Stimulated activated CD8-positive, alpha-beta memory T cell treated with anti-CD3 and anti-CD28 coated beads, Interleukin-7, amount 100 ng/mL, for 24 hours (primary cell): ENCODE measurements at places on chromosomes 11 and 22.

- DNase-seq: no peak
Measured at GRCh38 chr11:125245299-125245698, 80.7 kb downstream of the PKNOX2 start.

DNA sequence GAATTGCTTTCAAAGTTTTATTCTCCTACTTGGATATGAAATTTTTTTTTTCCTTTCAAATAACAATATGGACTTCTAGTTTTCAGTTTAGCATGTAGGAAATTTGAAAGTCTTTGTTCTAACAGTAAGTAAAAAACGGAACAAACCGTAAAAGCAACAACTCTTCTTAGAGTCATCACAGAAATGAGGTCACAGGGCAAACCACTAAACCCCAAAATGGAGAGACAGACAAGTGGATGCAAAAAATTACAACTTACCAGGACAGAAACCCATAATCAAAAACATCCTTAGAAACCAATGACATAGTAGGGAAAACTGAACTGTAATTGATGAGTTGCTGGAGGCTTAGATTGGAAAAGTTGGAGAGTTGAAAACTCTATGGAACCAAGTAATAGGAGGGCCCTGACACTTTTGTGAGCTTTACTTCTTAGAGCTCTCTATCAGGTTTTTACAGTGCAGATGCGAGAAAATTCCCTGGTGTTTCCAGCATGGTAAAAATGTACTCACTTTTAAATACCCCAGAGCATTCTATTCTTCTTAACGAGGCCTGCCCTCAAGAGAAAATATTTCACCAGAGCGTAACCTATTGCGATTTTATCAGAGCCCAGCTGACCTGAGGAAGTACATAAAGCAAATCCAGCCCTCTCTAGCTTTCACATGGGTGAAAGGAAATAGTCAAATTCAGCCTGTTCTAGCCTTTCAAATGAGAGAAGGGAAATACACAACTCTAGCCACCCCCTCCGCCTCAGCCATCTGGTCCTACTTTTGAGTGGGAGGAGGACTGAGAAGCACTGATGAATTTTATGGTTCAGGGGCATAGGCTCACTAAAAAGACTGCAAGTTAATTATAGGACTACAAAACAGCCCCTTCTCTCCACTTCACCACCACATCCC, 39.1 kb downstream of the CASP12 start:
- DNase-seq: no peak

GRCh38 chr11:129145276-129145675, 46.8 kb downstream of the ARHGAP32 start:
- no peak for DNase-seq

DNA sequence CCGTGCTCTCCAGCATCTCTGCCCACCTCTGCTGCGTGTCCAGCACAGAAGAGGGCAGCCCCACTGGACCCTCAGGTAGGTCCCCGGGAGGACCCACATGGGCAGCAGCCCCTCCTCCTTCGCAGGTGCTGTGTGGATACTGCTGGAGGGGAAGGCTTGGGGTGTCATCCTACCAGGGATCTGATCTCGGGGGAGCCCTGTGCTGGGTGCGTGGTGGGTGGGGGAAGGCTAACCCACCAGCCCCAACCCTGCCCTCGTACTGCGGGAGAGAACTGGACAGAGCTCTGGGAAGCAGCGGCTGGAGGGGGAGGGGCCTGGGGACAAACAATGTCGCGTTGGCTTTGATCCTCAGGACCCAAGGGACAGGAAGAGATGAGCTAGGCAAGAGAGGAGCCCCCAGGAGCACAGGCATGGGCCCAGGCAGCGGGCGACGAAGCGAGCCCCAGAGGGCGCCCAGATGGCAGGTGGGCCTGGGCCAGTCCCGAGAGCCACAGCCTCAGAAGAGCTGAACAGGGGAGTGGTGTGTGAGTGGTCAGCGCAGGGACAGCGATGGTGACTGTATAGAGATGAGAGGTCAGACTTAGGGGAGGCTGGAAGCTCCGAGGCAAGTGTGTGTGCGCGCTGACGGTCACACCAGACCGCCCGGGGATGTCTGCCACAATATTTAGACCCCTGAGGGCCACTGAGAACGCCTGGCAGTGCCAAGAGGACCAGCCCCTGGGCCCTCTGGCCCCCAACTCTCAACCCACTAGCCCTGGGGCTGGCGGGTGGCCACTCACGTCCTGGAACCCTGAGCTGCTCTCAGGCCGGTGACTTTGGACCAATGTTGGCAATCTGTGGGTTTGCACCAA, 1.4 kb upstream of the PIM3 start:
- DNase-seq: no peak

DNA sequence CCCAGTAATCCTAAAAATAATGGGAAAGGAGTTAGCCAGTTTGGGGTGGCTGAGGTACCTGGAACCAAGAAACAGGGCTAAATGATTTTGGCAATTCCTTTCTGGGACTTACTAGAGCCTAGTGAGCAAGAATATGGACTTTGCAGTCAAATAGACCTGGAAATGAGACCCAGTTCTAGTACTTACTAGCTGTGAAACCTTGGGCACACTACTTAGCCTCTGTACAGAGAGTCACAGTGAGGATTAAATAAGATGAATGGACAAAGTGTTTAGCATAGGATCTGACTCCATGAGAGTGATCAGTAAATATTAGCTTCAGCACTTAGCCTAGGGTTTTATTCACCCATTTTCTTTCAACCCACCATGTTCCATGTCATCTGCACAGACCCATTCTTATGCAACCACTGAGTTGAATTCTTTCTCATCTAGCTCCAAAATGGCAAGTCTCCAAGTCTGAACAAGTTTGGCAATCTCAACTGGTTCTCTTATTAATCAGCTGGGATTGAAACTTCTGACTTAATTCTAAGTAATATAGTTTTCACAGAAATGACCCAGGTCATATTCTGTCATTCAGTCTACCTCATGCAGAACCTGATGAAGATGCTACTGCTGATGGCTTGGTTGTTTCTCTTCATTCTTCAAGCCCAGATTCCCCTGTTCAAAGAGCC, 15.0 kb upstream of the SORL1 start:
- no peak for DNase-seq

DNA sequence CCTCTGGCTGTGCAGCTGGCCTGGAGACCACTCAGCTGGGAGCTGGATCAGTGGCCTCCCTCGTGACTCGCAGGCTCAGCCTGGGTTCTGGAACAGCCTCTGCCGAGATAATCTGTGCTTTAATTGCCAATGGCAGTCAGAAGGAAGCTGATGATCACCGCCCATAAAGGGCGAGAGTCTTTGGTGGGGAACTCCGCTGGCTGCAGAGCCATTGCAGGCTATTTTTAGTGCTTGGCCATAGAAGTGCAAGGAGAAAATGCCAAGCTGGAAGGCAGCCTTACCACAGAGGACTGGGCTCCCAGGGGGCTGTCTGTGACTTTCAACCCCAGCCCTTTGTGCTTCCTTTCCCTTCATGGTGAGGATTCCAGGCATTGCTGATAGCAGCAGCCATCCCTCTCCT, 62.2 kb upstream of the TENM4 start:
- DNase-seq: no peak
